Cerebellar cortex (tissue), 1 donor: ENCODE measurements at places on chromosomes 2 and 18.

DNA sequence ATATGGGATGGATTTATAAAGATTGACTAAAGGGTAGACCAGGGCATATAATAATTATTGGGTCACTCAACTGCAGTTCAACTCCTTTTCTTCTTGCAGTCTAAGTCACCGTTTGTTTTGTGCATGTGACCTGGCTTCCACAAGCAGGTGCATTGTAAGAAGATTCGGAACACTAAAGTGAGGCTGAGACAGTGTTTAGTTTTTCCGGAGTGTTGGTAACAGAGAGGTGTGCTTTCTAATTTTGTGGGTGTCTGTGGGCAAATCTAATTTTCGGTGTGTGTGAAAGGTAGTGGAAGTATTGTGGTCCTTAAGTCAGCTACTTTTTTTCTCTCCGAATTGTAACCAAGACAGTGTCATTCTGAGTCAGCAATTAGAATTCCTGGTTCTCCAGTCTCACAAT, 184.5 kb downstream of the CDH19 start:
- no peak for DNase-seq

- peak; percentile 67 for DNase-seq
These were observed 2.6 kb downstream of the MAP2 start for GRCh38 chr2:209426432-209426831.

- no peak for DNase-seq
These were observed 108.9 kb downstream of the CLIP4 start for GRCh38 chr2:29223851-29224692.

GRCh38 chr2:101771227-101771902, 73.9 kb downstream of the MAP4K4 start:
- DNase-seq, result no peak

GRCh38 chr2:120222186-120223033, 790 bp downstream of the TMEM185B start:
- DNase-seq, result no peak

DNA sequence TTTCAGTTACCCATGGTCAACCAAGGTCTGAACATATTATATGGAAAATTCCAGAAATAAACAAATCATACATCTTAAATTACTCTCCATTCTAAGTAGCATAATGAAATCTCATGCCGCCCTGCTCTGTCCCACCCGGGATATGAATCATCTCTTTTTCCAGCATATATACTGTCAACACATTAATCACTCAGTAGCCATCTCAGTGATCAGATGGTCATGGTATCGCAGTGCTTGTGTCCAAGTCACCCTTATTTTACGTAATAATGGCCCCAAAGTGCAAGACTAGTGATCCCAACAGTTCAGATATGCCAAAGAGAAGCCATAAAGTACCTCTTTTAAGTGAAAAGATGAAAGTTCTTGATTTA, 43.8 kb downstream of the OSBPL6 start:
- DNase-seq, result no peak

GRCh38 chr18:58694720-58695468, 23.6 kb downstream of the MALT1 start:
- DNase-seq, result no peak

DNA sequence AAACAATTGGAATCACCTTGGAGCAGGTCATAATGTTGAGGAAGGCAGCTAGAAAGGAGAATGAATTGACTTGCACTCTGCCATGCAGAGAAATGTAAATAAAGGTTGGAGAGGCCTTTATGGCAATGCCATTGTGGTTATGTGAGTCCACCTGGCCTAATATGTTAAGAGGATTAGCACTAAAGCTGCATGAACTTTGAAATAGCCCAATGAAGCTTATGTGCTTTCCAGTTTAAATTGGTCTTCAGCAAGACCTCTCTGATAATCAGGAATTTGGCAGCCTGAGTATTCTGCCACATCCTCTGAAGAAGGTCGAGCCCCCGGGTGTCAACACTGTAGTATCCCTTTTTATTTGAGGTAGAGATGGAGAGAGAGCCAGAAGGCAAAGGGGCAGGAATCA, 464.9 kb downstream of the CDH2 start:
- DNase-seq, result no peak

DNA sequence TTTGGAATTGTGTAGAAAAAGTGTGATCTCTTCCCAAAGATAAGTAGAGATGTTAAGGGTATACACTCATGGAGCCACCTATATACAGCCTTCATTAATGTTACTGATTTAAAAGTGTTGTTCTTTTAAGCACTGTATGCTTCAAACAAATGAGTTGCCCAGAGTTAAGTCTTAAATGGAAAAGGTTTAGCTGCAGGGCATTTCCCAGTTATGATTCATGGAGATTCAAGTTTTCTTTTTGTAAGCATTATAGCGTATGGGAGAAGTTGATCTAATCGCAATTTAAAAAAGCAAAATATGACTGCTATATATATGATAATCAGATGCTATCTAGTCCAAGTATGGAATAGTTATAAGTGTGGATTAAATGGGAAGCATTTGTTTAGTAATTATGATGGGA, 4.8 kb downstream of the PDK1 start:
- no peak for DNase-seq

- peak; percentile 13 for DNase-seq
These were observed 65.8 kb downstream of the SUMO1 start for GRCh38 chr2:202172439-202173211.

GRCh38 chr2:207133820-207134519, 31.8 kb downstream of the KLF7 start:
- DNase-seq, result peak; percentile 81

DNA sequence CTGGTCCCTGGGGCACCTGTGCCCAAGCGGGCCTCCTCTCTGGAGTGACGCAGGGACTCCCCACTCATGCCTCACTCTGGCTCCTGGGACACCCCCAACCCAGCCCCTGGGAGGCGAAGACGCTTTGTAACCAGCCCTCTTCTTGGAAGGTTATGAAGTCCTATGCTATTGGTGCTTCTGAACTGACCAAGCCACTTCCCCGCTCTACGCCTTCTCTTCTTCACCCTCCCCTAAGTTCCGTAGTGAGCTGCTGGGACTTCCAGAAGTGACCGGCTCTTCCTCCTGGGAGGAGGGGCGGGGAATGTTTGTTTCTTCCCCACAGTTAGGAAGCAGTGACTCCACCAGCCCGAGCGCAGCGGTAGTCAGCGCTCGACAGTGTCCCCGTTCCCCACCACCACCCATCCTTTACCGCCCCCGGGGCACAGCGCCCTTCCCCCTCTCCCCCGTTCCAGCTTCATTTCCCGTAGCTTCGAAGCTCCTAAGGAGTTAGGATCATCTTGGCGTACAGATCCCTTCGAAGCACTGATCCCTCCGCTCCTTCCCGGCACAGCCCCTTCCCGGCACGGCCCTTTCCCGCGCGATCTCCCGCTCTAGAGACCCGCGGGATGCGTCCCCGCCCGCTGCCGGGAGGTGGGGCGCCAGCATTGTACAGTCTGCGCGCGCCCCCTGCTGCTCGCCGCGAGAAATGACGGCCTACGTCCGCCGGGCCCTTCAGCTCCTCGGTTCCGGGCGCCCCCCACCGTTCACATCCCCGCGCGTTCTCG, 25.3 kb upstream of the NOTO start:
- DNase-seq, result peak; percentile 83

GRCh38 chr18:74493689-74494088, 2.5 kb upstream of the CNDP2 start:
- DNase-seq, result peak; percentile 62

DNA sequence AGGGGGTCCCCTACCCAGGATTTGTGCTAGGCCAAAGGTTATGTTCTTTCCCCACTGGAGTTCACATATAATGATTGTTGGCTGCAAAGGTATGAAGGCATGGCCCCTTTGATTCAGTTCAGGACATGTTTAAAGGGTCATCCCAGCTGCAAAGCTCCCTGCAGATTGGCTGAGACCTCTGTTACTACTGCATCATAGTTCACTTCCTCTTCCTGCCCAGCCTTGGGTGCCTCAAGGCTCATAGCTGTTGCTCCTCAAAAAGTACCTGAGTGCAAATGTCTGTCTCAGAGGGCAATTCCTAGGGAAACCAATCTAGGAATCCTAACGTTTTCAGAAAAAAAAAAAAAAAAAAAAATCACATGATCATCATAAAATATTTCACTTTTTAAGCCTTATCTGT, 125.1 kb downstream of the ATL2 start:
- no peak for DNase-seq

DNA sequence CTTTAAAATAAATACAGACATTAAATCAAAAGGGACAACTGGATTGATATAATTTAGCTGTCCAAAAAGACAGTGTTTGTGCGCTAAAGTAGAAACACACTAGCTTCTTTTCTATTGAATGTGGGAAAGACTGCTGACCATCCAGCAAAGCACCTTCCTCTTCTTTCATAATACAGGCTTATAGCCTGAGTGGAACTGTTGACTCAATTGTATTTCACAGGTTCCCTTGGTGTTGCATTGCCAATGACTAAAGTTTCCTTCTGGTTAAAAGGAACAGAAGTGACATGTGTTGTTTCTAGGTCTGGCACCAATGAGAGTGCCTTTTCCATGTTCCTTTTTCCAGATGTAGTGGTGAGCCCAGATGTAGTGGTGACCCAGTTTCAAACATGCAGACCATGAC, 412.3 kb downstream of the RNF144A start:
- DNase-seq, result no peak

DNA sequence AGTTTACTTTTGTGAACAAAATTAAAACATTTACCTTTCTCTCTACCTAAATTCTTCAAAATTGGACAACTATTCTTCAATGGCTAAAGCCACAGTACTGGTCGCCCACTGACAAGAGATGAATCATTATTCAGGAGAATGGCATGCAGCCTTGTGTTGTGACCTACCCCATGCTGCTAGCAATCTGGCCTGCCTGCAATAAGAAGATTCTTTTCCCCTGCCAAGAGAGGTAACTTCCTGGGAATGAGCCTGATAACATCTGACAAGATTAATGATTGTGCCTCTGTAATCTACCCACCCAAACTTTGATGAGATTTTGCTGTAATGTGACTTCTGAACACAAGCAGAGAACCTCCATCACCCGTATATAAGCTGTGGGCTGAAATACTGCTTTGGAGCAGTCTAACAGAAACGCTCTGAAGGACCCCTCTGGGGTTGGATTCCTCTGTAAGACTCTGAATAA, 47.0 kb upstream of the ST3GAL5 start:
- peak; percentile 97 for DNase-seq

DNA sequence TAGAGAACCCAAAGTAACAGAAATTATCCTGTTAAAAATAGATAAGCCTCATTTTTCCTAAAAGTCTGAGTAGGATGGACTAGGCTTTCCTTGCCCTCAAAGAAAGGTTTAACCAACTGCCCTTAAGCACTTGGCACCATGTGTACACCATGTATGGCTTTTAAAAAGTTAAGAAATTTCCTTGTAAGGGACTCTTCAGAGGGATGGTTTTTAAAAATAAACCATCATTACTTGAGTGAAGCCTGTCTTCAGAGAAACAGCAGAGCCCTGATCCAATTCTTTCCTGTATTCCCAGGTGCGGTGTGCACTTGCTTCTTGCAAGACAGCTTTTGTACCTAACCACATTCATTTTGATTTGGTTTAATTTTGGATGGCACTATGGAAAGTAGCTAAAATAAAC, 1.1 kb upstream of the NEMP2 start:
- peak; percentile 59 for DNase-seq

- no peak for DNase-seq
These were observed 344.9 kb downstream of the LPIN1 start for GRCh38 chr2:12091201-12091806.

DNA sequence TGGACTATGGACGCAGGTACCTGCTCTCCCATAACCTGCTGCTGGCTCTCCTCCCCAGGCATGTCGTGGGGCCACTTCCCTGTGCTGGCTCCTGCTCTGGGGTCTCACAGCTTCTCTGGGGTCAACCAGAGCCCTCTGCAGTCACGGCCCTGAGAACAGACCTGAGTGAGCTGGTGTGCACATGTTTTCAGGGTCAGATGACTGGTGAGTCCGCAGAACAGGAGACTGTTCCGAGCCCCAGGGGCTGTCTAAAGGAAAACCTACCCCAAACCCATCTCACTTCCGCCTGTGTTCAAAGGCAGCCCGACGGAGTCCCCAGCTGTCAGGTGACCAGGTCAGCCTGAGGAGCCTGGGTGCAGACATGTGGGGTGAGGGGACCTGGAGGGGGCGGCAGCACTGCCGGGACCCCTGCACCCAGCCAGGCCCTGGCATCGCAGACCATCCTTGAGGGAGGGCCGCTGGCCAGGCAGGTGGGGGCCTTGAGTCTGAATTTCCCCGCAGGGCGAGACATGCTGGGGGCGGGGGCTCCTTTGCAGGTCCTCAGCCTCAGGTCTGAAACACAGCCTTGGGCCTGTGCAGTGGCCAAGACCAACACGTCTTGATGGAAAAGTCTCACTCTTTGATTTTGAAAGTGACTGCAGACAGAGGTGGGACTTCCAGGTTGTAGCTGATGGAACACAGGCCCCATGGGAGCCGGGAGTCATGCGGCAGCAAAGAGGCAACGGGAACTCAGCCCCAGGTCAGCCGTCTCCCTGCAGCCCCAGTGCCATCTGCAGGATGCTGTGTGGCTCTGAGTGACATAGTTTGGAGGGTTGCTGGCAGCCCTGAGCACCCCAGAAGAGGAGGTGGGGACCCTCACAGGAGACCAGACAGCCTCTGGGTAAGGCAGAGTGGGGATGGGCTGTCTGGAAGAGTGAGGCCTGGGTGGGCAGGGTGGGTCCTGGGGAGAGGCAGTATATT, 65.3 kb downstream of the TWIST2 start:
- DNase-seq, result no peak

DNA sequence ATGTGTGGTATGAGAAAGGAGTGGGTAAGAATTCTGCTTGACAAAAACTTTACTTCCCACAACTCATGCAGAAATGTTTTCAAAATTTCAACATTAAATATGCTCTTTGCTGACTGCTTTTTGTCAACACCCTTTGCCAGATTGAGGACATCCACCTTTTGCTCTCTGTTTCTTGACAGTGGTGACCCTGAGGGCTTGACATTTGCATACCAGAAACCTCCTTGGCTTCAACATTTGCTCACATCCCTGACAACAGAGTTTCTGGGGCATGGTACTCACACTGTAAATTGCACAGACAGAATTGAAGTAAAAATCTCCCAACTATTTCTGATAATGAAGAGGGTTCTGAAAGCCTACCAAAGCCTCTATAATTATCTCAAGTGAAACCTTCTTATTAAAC, 95.7 kb downstream of the RND3 start:
- DNase-seq, result no peak

DNA sequence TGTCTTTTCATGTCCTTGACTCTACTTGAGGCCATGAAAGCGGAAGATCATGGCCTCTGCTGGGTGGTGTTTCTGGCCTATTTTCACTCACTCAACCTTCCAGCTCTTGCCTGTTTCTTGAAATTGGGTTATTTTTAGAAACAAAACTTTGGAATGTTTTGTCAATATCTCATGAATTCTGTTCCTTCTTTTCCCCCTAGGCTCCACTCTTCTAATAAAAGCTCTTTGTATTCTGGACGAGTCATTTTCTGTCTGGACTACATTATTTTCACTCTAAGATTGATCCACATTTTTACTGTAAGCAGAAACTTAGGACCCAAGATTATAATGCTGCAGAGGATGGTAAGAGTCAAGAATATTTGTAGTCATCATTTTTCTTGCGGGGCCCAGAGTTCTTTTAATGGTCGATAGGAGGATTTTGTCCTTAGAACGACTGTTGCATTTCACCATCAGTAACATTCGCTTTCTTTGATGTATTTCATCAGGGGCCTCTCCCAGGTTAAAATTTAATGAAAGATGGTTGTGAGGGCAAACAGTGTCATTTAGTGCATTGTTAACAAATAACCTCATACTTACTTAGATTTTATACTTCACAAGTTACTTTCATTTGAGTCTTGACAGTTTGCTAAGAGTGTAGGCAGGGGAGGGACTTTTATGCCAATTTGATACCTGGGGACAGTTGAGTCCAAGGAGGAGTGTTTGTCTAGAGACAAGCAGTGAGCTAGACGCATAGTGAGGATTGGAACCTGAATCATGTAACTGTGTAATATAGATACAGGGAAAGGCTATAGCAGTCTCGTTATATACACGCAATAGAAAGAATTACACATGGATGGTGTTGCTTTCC, 64.6 kb downstream of the TRPM8 start:
- no peak for DNase-seq

GRCh38 chr2:181163139-181163538, 182.7 kb downstream of the UBE2E3 start:
- no peak for DNase-seq
